CD4-positive, alpha-beta T cell treated with Interleukin-21 for 1 hour (primary cell): ENCODE measurements at places on chromosomes 5 and 9.

GRCh38 chr9:99071313-99072039 lies 33.4 kb upstream of the TGFBR1 start:
- DNase-seq = no peak

GRCh38 chr5:126449751-126450271 lies 26.6 kb downstream of the GRAMD2B start:
- DNase-seq = peak; percentile 77

DNA sequence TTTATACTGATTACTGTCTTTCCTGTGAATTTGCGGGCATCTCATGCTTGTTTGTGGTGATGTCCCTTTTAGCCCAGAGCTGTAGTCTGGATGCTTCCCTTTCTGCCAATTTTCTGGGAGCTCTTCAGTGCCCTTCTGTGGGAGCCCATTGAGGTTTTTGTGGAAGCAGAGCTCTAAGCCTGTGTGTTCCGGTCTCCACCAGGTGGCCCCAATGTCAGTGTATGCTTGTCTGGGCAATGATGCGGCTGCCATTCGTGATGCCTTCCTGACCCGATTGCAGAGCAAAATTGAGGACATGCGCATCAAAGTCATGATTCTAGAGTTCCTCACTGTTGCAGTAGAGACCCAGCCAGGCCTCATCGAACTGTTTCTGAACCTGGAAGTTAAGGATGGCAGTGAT lies 35.1 kb downstream of the SH3GLB2 start:
- no peak for DNase-seq

DNA sequence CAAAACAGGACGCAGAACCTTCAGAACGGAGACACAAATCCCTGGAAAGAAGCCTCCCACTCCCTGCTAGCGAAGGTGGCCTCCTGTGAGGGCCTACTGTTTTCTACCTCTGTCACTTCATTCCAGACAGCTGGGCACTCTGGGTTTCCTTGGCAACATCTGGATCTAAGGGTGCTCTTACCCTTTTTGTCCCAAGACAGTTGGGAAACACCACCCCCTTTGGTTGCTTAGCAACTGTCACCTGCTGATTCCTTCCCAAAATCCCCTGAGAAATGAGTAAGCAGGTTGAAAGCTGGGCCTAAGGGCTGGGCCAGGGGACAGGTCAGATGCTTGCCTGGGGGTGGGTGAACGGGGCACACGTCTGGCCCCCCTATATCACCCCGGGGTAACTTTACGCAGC lies 29.4 kb downstream of the NANS start:
- DNase-seq = no peak

- no peak for DNase-seq
Measured at GRCh38 chr5:15365070-15365469, 134.9 kb upstream of the FBXL7 start.

GRCh38 chr5:9392625-9393024 lies 153.2 kb downstream of the SEMA5A start:
- DNase-seq = no peak

GRCh38 chr9:37531699-37532098 lies 44.5 kb downstream of the FBXO10 start:
- DNase-seq = peak; percentile 76

GRCh38 chr9:131517761-131518190 lies 13.3 kb downstream of the UCK1 start:
- DNase-seq = no peak

DNA sequence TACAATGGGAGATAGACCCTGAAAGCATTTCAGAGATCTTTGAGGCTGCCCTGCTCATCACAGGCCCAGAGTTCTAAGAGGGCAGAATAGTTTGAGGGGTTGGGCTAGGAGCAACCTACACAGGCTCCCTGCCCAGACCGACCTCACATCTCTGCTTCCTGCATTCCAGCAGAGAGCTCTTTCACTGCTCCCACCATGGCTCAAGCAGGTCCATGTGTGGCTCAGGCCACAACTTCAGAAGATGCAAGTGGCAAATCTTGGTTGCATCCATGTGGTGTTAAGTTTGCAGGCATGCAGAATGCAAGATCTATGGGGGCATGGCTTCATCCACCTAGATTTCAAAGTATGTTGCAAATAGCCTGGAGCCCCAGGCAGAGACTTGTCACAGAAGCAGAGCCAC lies 39.0 kb downstream of the GDA start:
- no peak for DNase-seq

DNA sequence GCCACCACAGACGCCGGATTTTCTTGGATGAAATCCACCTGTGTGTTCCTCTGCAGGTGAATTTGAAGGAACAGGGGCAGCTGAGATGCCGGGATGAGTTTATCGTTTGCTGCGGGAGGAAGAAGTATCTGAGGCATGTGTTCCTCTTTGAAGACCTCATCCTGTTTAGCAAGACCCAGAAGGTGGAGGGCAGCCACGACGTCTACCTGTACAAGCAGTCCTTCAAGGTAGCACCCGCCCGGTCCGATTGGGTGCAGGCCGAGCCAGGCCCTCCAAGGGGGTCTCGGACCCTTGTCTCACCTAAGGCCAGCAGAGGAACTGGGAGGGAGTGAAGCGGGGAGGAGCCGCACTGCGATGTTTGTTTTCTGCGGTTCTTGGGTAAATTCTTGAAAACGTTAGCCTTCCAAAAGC lies 18.4 kb upstream of the LRRC14B start:
- DNase-seq = no peak

GRCh38 chr5:150397146-150397781 lies 15.4 kb downstream of the CD74 start:
- DNase-seq = no peak

DNA sequence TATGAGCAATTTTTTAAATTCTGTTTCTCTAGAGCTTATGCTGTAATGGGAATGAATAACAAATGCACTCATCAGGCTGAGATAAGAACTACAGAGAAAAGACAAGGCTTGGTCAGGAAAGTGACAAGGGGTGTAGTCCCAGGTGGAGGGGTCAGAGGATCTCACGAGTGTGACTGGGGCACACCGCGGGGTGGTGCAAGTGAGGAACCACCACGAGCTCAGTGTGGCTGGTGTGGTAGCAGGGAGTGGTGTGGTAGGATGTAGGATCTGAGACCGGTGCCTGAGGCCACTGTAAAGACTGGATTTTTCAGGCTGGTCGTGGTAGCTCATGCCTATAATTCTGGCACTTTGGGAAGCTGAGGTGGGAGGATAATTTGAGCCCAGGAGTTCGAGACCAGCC lies 9.0 kb downstream of the ANXA6 start:
- peak; percentile 34 for DNase-seq

GRCh38 chr9:21683484-21684175 lies 118.8 kb upstream of the MTAP start:
- no peak for DNase-seq

DNA sequence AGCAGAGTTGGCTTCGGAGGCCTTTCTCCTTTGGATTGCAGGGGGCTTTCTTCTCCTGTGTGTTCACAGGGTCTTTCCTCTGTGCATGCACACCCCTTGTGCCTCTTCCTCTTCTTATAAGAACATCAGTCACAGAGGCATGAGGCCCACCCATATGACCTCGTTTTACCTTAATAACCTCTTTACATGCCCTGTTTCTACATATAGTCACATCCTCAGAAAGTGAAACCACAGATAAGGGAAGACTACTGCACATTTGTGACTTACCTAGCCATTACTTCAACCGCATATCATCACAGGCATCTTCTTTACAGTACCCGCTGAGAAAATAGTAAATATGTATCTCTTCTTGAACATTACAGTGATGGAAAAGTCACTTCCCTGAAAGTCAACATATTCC lies 204.9 kb upstream of the TARS1 start:
- peak; percentile 2 for DNase-seq

- no peak for DNase-seq
Measured at GRCh38 chr9:14769230-14769571, 46.7 kb upstream of the CER1 start.

DNA sequence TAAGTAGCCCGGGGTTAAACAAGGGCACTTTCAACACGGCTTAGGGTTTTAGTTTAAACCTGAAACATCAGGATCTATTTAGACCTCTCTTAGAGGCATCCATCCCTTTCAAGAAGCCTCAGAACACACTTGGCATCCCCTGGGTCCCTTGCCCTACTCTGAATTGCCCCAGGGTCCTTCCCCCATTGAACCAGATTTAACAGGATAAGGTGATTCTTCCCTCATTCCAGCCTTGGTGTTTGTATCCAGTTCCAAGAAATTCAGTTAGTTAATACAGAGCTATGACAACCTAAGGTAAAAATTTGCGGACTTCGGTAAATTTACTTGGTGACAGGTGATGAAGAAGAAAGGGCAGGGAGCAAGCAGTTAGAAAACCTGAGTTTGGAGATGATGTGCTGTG lies 35.8 kb upstream of the GLIS3 start:
- DNase-seq = no peak

- no peak for DNase-seq
Measured at GRCh38 chr5:51652980-51653379, 269.7 kb downstream of the ISL1 start.

- no peak for DNase-seq
Measured at GRCh38 chr5:111743988-111744387, 13.0 kb downstream of the NREP start.

DNA sequence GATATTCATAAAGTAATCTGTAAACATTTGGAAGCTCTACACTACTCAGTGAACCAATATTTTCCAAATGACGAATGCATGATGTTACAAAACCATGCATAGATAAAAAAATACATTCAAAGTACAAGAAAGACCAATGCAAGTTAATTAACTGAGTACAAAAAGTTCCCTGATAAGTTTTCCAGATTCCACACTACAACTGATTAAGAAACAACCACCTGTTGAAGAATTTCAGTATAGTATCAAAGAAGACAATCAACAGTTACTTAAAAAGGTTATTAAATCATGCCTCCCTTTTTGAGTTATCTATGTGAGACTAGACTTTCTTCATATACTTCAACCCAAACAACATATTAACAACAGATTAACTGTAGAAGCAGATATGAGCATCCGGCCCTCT lies 192.4 kb downstream of the ARL15 start:
- no peak for DNase-seq

GRCh38 chr9:11735391-11735790 lies 957.8 kb upstream of the TYRP1 start:
- no peak for DNase-seq

DNA sequence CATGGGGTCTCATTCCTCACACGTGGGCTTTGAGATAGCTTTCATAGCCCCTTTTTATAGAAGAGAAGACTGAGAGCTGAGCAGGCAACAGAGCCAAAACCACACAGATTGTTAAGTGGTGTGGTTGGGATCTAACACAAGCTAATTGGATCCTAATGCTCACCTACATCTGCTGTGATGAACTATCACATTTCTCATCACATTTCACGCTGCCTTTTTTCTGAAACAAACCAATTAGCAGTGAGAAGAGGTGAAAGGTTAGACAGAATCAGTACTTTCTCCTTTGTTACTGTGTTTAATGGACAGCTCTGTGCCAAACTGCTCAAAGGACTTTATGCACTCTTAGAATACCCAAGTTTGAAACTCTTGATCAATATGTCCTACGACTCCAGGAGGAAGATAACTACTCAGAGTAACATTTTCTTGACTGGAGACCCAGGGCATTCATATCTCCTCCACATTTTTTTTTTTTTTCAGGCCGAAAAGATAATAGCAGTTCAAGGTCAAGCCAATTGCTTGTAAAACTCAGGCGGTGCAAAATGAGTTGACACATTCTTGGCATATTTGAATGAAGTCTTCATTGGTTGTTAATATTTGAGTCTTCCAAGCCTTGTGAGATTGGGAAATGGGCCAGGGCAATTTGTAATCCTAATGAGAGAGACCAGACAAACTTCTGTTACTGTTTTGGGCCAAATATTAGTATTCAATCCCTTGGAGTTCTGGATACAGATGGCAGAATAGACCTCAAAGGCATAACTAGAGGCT lies 138.4 kb downstream of the KCTD16 start:
- no peak for DNase-seq

DNA sequence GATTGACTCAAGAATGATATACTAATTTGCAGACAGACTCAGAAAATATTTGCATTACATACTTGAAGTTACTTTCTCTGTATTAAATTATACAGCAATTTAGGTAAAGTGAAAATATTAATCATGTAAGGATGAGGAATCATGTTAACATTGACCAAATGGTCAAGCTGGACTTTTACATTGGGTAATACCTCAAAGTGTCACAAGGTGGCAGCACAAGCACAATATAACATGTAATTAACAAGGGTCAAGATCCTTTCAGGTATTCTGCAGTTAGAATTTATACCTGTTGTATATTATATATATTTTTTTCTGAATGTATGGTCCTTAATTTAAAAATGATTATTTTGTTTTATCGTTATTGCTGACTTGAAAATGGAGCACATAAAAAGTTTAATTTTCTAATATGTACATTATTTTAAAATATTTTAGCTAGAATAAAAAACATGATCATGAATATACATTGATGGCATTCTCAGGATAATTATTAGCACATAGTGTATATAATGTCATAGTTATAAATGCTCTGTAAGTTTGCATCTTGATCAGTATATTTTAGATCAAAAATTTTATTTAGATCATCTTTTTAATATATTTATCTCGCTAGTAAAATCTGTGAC lies 8.6 kb downstream of the HAPLN1 start:
- DNase-seq = peak; percentile 28

DNA sequence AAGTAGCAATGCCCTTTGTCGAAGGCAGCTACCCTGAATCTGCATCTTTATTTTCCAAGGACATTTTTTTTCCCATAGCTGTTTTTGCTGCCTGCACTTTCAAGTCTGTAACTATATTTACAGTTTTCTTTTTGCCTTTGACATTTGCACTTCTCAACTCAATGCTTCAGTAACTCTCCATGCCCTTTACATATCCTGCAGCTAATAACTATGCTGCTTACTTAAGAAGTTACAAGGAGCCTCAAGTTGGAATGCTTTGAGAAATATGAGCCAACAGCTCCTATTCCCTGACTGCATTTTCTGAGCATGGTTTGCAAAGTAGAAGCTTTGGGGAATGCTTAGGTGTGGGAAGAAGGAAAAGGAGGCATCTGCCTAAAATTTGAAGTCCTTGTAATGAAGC lies 194.8 kb upstream of the TRPC7 start:
- DNase-seq = no peak

DNA sequence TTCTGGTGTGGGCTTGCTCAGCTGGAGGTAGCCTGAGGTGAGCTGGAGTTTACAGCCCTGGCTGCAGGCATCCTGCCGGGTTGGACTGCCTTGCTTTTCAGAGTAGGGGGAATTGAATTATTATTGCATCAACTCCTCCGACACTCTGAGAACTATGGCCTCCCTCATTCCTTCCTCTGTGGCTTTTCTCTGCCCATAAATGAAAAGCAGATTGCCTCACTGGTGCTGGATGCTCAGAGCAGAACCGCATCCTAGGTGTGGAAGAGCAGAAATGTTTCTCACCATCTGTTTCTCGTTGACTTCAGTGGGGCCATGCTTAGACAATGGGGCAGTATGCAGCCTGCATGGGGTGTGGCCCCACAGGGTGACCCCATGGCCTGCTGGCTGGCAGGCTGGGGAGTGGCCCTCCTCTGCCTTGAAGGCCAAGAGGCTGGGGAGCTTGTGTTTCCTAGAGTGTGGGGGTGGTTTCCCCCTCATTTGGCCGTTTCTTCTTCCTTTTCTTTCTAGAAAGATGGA lies 27.3 kb upstream of the TGFBI start:
- no peak for DNase-seq

GRCh38 chr5:130213607-130214006 lies 309.3 kb downstream of the CHSY3 start:
- no peak for DNase-seq

GRCh38 chr9:121326130-121326838 lies 43.8 kb downstream of the STOM start:
- no peak for DNase-seq

GRCh38 chr5:52673495-52673894 lies 114.2 kb upstream of the ITGA1 start:
- DNase-seq = no peak
